ENCODE measurements at places on chromosomes 3 and 15.

- DNase-seq, result no peak
Observed at GRCh38 chr3:133103706-133104105, 65.5 kb downstream of the TMEM108 start.

GRCh38 chr3:117567906-117568305 is 858.3 kb downstream of the TUSC7 start:
- DNase-seq, result no peak

- DNase-seq, result no peak
Observed at GRCh38 chr15:29676961-29677402, 145.3 kb downstream of the TJP1 start.

GRCh38 chr15:69561071-69561784 is 108.6 kb downstream of the RPLP1 start:
- no peak for DNase-seq

GRCh38 chr3:195208183-195208582 is 62.8 kb downstream of the XXYLT1 start:
- peak; percentile 94 for DNase-seq
